ENCODE measurements at places on chromosomes 4 and X.

GRCh38 chr4:53240573-53240972, 125.3 kb downstream of the SCFD2 start:
- DNase-seq: no peak

GRCh38 chr4:110198435-110199416, at the start of gene ELOVL6:
Gene ELOVL6 (minus strand): TSS chr4:110198615. CDS start chr4:110198335, 280 bp downstream.
- peak; percentile 70 for DNase-seq

DNA sequence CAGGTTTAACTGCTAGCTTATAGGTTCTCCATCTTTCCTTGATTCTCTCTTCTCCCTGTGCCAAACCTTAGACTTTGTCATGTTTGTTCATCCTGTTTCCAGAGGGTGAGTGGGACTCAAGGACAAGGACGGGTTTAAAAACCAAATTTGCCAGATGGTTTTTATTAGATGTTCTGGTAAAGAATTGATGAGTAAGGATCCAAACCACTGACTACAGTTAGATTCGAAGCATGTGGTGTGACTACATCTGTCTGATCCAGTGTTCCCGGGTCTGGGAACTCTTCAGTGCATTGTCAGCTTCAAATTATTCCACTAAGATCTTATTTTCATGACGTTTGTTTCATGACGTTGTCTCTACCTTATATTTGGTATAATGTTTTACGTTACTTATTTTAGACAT, 37.5 kb downstream of the MTMR1 start:
- DNase-seq: no peak

DNA sequence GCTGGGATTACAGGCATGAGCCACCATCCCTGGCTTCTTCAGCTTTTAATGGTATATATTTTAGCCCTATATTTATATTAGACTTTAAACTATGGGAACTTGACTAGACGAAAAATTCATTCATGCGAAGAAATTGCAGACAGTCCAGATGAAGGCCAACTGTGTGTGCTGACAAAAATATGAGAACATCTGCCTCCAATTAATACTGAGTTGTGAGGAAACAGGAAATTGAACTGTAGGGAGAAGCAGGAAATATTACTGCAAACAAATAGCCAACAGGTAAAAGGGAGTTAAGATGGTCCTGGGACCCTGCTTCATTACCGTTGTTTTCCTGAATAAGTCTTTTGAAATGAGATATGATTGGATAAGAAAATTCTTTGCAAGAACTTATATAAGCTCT, 26.3 kb downstream of the MGARP start:
- DNase-seq: no peak

- DNase-seq: no peak
These were observed 293.8 kb downstream of the IQCM start for GRCh38 chr4:149521611-149522425.

GRCh38 chr4:90419124-90419711, 292.0 kb downstream of the CCSER1 start:
- DNase-seq: peak; percentile 47

- peak; percentile 88 for DNase-seq
These were observed 83.5 kb downstream of the NPNT start for GRCh38 chr4:105978684-105979296.

GRCh38 chr4:73853246-73853704, at the start of gene PF4V1:
Gene PF4V1 (plus strand): TSS chr4:73853296. CDS start chr4:73853363, 67 bp downstream.
- no peak for DNase-seq

DNA sequence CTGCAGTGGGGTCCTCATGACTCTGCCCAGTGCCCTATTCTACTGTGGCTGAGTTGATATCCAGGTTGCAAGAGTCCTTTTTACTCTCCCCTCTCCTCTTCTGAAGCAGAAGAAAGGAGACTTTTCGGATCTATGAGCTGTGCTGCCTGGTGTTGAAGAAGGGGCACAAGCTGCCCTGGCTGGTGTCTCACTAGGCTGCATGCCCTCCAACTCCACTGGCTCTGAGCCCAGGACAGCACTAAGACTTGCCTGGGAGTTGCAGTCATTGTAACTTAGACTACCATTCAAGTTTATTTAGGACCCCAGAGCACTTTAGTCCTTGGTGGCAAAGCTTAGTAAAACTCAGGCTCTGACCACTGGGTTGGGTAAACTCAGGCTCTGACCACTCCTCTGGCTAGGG, 89.4 kb downstream of the GABRB1 start:
- no peak for DNase-seq

DNA sequence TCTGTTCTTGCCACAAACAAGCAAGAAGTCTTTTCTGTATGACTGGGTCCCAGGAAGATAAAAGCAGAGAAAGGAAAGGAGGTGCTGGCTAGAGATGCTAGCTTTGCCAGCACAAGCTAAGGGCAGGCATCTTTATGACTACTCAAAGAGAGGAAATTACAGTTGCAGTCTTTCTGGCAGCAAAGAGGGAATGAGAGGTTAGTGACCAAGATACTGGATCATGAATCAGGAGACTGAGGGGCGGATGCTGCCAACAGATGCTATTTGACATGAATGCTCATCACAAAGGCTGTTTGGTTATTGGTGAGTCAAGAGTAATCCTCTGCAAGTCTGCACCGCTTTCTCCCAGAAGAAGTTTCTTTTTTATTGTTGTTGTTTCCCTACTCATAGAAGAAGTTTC, 5.5 kb upstream of the XIAP start:
- no peak for DNase-seq

GRCh38 chr4:168522356-168522755, 25.5 kb downstream of the PALLD start:
- no peak for DNase-seq

- peak; percentile 77 for DNase-seq
These were observed 6.4 kb upstream of the ZNF674 start for GRCh38 chrX:46551494-46552128.

GRCh38 chr4:152104901-152105357, 344.1 kb upstream of the GATB start:
- no peak for DNase-seq

DNA sequence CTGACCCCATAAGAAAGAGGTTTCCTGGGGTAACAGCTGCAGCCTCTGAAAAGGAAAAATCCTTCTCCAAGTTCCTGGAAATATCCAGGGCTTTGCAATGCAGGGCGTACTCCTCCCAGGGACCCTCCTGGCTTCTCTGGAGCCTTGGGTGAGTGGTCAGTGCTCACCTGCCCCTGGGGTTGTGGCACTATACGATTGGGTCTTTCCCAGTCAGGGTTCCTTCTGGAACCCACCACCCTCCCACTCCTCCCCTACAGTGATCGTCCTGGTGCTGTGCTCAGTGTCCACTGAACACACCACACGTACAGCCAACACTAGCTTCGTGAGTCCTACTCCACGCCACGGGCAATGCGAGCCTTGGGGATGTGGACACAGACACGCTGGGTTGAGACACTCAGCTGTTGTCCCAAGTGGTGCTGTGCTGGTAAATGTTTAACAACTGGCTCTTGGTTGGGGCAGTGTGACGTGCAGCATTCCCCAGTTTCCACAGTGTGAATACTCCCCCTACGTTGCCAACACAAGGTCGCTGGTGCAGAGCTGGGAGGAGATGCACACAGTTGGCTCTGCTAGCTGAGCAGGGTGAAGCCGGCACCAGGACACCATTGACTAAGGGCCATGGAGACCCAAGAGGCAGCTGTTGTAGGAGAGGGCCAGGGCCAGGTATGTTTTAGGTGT, 65.4 kb downstream of the HTRA3 start:
- peak; percentile 61 for DNase-seq

GRCh38 chrX:3461397-3462165, 115.1 kb upstream of the MXRA5 start:
- DNase-seq: no peak

DNA sequence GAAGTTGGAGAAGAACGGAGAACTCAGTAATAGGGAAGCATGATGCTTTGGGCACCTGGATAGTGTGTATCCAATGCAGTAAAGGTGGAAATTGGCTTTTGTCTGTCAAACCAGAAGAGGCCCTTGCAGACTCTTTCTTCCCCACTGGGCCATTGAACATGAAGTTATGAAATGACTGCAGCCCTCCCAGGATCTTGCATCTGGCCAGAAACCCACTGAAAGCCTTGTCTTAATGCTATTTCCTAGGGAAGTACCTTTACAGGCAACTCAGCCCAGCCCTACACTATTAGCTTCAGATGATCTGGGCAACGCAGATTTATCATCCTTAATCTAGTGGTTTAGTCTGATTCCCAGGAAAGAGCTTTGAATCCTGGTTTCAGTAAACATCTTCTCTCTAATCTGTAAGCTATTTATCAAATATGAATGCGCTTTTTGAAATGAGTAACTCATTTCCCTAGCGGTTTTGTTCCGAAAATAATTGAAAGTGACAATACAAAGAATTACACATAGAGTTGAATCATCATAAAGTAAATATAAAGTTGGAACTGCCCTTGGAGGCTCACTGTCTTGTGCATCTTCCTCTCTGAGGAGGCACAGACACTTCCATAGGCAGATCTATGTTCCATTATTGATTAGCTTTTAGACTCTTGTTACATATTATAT, 464.1 kb downstream of the IDS start:
- peak; percentile 4 for DNase-seq

GRCh38 chr4:139523076-139523475, 32.9 kb downstream of the SETD7 start:
- no peak for DNase-seq

DNA sequence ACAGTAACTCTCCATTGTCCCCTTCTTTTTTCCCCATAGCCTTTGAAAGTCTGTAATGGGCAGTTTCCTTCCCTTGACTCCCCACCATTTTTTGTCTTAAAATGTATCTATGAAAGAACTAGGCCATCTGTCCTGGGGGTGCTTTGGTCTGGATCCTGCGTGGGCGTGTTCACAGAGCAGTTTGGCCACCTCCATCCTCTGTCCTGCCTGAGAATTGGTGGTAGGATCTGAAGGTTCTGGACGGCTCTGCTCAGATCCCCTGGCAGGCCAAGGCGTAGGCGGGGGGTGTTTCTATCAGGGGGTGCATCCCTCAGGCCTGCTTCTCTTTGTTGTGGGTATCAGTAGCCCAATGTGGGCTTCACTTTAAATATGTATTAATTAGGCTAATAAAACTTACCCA, 107.1 kb downstream of the FAM193A start:
- DNase-seq: no peak

DNA sequence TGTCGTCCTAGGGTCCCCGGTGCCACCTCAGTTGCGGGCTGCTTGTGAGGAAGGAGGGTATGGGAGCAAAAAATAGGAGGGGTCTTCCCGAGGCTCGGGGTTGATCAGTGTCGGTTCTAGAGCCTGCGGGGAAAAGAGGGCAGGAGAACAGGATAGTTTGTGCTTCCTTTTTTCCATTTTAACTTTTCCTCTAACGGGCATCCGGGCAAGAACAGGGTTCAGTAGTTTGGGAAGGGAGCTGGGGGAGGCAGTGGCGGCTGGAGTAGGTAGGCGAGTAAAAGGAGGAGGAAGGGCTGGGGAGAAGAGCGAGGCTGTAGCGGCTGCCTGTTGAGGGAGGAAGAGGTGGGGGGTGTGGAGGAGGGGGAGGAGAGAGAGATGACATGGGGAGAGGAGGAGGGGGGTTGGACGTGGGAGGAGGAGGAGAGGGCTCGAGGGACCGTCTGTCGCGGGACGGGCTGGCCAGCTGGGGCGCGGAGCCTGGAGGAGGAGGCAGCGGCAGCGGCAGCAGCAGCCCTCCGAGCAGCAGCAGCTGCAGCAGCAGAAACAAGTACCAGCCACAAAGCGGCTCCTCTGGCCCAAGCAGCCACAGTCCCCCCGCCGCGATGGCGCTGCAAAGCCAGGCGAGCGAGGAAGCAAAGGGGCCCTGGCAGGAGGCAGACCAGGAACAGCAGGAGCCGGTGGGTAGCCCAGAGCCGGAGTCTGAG, at the start of gene SLC16A2:
Gene SLC16A2, plus strand, starts transcription at position 458 of the 704 bp plus-strand sequence. Its CDS starts 145 bp downstream, at position 603.
- DNase-seq: peak; percentile 55

DNA sequence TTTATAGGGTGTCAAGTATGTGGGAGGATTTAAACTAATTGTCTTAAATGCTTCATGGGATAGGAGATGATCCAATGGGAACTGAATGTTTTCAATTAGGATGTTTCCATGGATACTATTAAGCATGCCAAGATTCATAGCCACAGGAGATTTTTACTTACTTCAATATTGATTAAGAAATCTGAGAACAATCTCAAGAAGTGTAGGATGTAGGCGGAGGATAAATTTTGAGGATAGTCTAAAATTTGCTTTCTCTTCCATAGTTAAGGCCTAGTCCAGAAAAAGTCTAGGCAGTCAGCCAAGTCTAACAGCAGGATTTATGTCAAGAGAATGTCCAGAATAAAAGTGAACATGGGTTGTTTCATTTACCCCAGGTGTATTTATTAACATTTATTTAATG, 32.8 kb downstream of the REPS2 start:
- no peak for DNase-seq

DNA sequence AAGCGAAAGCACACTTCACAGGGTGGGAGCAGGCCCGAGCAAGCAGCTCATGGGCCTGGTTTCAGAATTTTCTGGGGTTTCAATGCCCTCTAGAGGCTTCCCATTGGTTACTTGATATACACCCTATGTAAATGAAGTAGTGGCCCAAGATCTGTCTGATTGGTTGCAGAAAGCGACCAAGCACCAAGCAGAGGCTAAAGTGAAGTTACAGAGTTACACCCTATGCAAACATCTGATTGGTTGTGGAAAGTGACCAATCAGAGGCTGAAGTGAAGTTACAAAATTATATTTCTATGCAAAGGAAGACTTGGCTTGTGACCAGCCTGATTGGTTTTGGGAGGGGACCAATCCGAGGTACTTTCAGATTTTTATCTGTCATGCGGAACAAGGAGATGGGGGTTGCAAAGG, 8.2 kb downstream of the FHIP1A start:
- no peak for DNase-seq

- DNase-seq: peak; percentile 18
These were observed 265.9 kb downstream of the ADAMTS3 start for GRCh38 chr4:72302981-72303704.

GRCh38 chr4:119113033-119113655, 22.5 kb upstream of the MYOZ2 start:
- DNase-seq: peak; percentile 75

GRCh38 chr4:176622251-176622948, 170.3 kb downstream of the VEGFC start:
- no peak for DNase-seq

DNA sequence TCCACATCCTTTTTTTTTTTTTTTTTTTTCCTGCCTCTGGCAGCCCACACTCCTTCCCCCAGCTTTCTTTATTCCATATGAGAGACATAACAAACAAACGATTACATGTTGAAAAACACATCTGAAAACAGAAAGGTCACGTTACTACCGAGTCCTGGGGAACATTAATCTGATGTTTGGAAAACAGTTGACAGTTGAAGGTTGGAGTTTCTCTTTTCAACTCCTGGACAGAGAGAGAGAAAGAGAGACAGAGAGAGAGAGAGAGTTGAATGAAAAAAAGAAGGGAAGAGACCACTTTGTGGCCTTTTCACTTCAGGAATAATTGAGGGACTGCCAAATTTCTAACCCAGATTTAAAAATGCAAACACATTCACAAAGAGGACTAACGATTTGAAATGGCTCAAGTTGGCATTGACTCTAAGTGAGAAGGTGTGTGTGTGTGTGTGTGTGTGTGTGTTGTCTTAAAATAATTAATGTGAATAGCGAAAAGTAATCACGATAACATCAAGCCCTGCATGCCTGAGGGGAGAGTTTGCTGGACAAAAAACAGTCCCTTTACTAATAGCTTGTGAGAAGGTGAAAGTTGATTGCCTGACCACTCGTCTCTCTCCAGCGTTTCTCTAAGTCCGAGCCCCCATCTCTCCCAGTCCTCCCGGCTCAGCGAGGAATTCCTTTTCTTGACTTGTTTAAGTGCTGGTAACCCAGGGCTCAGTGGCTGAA, 67.3 kb downstream of the FBXO8 start:
- no peak for DNase-seq

GRCh38 chr4:145546175-145546915, 64.7 kb downstream of the SMAD1 start:
- DNase-seq: no peak

GRCh38 chr4:48976041-48976440, 10.0 kb upstream of the CWH43 start:
- no peak for DNase-seq

- DNase-seq: no peak
These were observed 124.9 kb upstream of the CYSLTR1 start for GRCh38 chrX:78452356-78452755.

Data from RCC 7860 (cell line).